Progenitor cell of endocrine pancreas (in vitro differentiated cells): ENCODE measurements at places on chromosomes 6 and 20. TPM values are rescaled to one million over a fixed set of nuclear protein-coding genes. Genes with fewer than 3 reads are reported as not detected.

The TSBP1 gene
- not detected in 2 replicates for total RNA-seq

GRCh38 chr6:56477241-56477640 is 165.4 kb downstream of the DST start:
- no peak overlapping the region for H3K4me3 ChIP-seq
- no peak overlapping the region for H3K27ac ChIP-seq
- H3K4me1 ChIP-seq: peaks cover 7% of the 10 kb centered on the region
- peaks cover 49% of the 10 kb centered on the region for H3K36me3 ChIP-seq

The OLIG3 gene
- not detected in 2 replicates for total RNA-seq

GRCh38 chr20:53608456-53609452 is 15.1 kb upstream of the ZNF217 start:
- H3K4me3 ChIP-seq: no peak overlapping the region
- no peak for DNase-seq
- peak overlapping the region; percentile 64 for H3K27ac ChIP-seq
- no peaks in the 10 kb centered on the region for H3K36me3 ChIP-seq
- H3K27me3 ChIP-seq: no peaks in the 10 kb centered on the region

The POU3F2 gene
- 1.4 and 1.5 TPM in 2 replicates for total RNA-seq

- no peak for DNase-seq
- H3K4me3 ChIP-seq: no peak overlapping the region
- no peaks in the 10 kb centered on the region for H3K27me3 ChIP-seq
Observed at GRCh38 chr20:8490076-8490830, 358.2 kb downstream of the PLCB1 start.

- peaks cover 17% of the 10 kb centered on the region for H3K4me1 ChIP-seq
- H3K27ac ChIP-seq: peak within 1 kb of the TSS; percentile 89
- H3K36me3 ChIP-seq: no peaks in the 10 kb centered on the region
- peaks cover 78% of the 10 kb centered on the region for H3K27me3 ChIP-seq
Observed at GRCh38 chr6:133241086-133241900, at the start of gene EYA4. TSS of gene EYA4 (plus strand) at chr6:133241357. CDS start at chr6:133274781, 33,424 bp downstream.

The NANP gene
- 3.3 and 4.0 TPM in 2 replicates for total RNA-seq

DNA sequence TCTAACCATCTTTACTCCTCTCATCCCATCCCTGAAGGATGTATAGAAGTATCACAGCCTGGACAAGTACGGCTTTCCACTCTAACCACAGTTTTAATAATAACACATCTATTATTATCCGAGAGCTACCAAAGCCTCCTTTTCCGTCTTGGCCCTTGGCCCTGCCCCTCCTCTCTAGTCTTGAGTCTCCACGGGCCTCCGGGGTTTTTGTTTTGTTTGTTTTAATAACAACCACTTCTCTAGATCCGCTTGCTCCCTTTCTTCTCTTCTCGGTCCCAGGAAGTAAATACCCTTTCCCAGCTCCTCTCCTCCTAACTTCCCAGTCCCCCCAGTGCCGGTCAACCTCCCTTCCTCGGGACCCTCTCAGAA is 661 bp downstream of the LCA5 start:
- no peak overlapping the region for H3K4me3 ChIP-seq
- no peak for DNase-seq
- H3K4me1 ChIP-seq: peaks cover 27% of the 10 kb centered on the region
- H3K27ac ChIP-seq: no peak overlapping the region

The SALL4 gene
- 156 and 178 TPM in 2 replicates for total RNA-seq
